ENCODE measurements at places on chromosomes 6 and 20.

- no peak for DNase-seq
Measured at GRCh38 chr6:50961611-50962010, 142.9 kb downstream of the TFAP2B start.

DNA sequence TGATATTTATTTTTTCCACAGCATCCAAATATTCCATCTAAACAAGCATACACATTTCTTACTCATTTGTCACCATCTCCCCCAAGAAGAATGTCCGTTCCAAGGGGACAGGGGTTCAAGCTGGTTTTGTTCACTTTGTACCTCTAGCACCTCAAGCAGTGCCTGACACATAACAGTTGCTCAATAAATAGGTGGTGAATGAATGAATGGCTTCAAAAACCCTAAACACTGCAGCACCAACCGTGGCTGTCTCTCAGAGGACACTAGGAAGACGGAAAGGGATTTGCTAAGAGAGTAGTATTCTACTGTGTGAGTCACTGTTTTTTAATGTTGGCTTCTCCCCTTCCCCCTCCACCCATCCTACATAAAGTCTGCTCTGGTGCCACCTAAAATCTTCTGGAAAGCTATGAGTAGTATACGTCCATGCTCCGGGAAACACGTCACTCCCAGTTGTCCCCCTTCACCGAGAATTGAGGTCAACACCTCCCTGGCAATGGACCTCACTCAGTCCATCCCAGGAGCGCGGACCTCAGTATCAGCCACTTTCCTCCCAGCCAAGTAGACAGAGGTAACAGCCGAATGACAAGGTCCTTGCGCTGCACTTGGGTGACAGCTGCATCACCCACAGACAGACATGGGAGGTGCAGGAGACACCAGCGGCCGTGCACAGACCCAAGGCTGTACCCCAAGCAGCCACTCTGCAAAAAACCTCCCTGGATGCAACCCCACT, 107.4 kb downstream of the PREX1 start:
- DNase-seq, result no peak

GRCh38 chr6:19312241-19312978, 524.8 kb upstream of the ID4 start:
- DNase-seq, result no peak

DNA sequence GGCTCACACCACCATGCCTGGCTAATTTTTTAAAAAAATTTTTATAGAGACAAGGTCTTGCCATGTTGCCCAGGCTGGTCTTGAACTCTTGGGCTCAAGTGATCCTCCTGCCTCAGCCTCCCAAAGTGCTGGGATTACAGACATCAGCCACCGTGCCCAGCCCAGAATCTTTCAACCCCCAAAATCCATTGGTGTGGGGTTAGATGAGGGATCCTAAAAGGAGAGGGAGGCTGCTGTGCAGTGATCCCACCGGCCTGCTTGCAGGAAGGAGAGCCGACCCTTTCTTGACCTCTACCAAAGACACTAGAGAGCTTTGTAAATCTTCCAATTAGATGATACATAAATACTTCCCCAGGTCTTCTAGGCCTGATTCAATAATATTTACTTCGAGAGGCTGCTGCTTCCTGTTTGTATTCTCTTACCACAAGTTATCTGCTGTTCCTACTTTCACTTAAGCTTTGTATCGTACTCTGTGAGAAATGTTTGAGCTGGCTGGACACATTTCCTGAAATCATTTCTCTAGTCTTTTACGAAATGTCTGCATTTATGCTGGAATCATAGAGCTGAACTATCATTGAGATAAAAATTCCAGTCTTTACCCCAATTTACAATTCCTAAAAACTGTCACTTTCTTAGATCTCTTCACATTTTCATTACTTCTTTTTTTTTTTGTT, 49.3 kb upstream of the IER3 start:
- no peak for DNase-seq

- peak; percentile 64 for DNase-seq
Measured at GRCh38 chr20:23340524-23340923, 10.1 kb upstream of the NXT1 start.

GRCh38 chr6:72894091-72894490, 272.2 kb downstream of the KCNQ5 start:
- DNase-seq, result no peak

DNA sequence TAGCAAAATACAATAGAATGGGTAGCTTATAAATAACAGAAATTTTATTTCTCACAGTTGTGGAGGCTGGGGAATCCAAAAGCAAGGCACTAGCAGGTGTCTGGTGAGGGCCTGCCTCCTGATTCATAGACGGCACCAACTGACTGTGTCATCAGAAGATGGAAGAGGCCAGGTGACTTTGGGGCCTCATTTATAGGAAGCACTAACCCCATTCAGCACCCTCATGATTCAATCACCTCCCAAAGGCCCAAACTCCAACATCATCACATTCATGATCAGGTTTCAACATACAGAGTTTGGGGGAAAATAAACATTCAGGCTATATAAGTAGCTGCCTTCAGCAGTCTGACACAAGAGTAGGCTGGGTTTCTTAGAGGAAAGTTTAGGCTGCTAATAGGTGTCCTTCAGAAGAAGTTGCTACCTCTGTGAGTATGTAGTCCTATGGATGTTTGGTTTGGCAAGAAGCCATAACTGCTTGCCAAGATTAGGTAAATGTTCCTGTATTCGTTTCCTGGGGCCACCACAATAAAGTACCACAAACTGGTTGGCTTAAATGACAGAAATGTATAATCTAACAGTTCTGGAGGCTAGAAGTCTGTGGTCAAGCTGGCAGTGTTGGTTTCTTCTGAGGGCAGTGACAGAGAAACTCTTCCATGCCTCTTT, 48.8 kb downstream of the NT5E start:
- DNase-seq, result no peak

- DNase-seq, result peak; percentile 45
Measured at GRCh38 chr6:68778356-68779020, 143.4 kb downstream of the ADGRB3 start.

DNA sequence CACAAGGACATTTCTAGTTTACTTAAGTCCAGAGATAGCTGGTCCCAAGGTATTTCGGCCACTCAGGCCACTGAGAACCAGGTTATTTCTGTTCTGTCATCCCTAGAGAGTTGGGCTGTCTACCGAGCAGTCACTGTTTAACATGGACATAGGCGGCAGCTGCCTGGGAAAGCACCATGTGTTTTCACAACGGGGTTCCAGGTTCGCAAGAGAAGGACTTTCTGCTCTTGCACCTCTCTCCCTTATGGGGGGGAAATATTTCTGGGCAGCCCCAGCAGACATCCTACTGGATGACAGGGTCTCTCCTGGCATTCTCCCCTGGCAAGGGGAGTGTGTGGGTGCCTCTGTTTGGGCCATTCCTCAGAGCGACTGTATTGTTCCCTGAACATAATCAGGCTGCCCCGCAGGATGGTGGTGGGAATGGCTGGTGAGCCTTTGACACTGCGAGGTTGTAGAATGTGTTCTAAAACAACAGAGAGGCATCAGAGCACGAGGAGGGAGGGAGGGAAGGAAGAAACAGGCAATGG, 64.4 kb upstream of the DUSP22 start:
- no peak for DNase-seq

Data from HEK293T (cell line).